ENCODE measurements at places on chromosomes 1 and 21.

DNA sequence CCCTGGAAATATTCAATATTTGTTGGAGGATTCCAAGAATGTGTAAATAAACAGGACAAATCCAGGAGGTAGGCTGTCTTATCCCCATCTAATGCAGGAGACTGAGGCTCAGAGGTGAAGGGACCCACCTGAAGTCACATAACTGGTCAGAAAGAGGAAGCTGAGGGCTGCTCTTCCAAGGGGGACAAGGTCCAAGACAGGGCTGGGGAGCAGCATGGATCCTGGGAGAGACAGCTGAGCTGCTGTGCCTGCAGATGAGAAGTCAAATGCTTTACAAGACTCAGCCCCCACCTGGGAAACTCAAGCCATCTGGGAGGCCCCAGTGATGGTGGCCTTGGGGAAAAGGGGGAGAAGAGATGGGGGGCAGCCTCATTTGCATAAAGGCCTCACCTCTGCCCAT, 224.4 kb downstream of the PTPRU start:
- DNase-seq: no peak

DNA sequence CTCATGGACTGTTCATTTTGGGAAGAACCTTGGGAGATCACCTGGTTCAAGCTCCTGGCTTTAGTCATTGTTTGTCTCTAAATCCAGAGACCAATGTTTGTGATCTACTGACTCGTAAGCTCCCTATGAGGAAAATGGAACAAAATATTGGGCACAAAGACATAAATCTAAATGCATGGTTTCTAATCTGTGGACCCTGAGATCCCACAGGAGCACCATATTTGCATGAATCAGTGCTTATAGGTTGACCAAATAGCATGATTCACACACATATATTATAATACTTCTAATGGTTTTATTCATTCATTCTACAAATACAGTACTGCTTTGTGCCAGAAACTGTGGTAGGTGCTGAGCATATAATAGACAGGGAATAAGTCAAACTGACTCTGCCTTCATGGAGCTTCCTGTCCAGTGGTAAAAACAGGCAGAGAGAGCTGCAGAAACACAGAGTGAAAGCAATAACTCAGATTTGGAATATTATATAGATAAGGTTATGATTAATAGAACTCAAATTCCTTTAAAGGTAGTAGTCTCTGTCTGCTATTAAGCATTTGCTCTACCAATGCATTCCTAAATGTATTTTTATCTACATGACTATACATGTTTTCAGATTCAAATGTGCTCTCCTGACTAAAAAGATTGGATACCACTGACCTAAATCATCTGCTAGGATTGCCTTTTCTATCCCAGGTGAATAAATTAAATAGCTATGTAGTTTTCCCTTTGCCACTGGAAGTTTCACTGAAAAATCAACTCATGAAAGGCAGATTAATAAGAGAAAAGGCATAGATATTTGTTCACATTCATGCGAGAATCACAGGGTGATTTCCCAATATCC, 198.6 kb upstream of the CAMK1G start:
- no peak for DNase-seq

DNA sequence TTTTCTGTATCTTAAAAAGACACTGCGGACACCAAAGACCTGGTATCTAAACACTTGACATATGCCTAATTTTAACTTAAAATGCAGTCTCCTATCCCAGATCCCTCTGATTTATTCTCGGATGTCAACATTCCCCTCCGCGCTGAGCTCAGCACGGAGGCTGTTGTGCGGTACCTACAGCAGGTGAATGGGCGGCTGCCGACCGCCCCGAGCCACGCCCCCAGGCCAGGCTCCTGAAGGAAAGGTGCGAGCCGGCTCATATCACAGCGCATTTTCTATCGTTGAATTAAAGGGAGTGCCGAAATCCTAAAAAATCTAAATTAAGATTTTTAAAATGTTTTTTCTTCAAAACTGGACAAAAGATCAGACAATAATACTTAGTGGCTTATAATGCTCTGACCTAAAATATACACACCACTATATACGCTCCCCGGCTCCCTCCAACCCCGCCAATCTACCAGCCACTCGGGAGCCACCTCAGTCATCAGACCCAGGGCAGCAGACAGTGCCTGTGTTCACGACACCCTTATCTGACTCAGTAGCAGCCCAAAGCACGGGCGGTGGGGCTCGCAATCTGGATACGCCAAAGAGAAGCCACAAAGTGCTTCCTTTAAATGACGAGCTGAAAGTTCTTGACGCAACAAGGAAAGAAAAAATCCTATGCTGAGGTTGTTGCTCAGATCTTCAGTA, 4.1 kb downstream of the WRAP73 start:
- DNase-seq: no peak

- DNase-seq: peak; percentile 89
Measured at GRCh38 chr1:223143537-223144248, 645 bp upstream of the TLR5 start.

GRCh38 chr1:81664341-81664740, 136.4 kb upstream of the ADGRL2 start:
- no peak for DNase-seq

DNA sequence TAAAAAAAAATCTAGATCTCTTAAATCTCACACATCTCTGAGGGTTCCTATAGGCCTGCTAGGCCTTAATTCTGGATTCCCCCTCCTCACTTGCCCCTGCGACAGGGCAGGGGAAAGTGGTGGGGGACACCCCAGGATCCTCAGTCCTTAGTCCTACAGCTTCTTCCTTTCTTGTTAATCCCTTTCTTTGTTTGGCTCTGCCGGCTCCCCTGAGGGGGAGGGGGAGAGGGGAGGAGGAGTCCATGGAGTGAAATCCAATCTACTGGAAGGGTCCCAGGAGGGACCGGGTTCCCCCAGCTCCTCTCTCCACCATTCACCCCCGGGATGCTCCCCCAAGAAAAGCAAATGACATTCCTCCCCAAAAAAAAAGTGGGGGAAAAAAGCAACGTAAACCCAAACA, 8.5 kb downstream of the MEX3A start:
- DNase-seq: no peak

DNA sequence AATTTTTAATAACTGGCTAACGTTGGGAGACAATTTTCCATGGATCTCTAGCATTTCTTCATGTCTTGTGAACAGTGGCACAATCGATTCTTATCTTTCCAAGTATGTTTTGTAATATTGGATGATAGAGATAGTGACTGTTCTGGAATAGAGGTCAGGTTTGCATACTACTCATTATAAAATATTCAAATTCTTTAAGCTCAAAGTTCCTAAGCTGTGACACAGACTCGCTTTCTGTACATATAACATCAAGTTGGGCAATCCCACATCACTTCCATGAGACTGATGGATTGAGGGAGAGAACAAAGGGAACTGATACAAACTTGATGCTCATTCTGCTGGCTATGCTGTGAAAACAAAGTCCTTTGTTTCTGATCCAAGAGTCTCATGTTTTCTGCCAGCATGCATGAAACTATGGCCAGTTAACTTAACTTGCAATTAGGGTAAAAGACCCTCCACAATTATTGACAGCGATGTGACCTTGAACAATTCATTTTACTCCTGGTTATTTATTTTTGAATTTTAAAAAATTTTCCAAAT, 392.4 kb downstream of the TTLL7 start:
- no peak for DNase-seq

- DNase-seq: no peak
Measured at GRCh38 chr1:195618287-195618686, 990.0 kb downstream of the KCNT2 start.

DNA sequence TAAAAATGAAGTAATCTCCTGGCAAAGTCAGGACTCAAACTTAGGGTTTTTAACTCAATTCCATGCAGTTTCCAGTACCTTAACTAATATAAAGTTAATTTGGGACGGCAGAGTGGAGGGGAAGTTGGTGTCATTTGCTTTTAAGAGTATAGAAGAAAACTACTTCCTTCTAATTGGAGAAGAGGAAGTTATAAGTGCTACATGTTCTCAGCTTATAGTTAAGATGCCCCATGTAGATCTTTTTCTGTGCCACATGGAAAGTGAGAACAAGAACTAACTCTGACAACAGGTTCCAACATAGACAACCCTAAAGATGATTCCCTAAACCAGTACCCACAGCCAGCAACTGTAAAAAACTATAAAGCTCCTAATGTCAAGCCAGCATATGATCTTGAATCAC, 11.5 kb downstream of the RRAGC start:
- no peak for DNase-seq

- no peak for DNase-seq
Measured at GRCh38 chr1:179793281-179793680, 50.2 kb downstream of the FAM163A start.

GRCh38 chr21:20647607-20648006, 350.6 kb upstream of the NCAM2 start:
- no peak for DNase-seq

- peak; percentile 40 for DNase-seq
Measured at GRCh38 chr1:46991083-46991923, 32.2 kb upstream of the CYP4X1 start.

- no peak for DNase-seq
Measured at GRCh38 chr1:94095112-94095637, 25.8 kb downstream of the ABCA4 start.

GRCh38 chr1:232430467-232430866, 199.5 kb downstream of the SIPA1L2 start:
- no peak for DNase-seq

DNA sequence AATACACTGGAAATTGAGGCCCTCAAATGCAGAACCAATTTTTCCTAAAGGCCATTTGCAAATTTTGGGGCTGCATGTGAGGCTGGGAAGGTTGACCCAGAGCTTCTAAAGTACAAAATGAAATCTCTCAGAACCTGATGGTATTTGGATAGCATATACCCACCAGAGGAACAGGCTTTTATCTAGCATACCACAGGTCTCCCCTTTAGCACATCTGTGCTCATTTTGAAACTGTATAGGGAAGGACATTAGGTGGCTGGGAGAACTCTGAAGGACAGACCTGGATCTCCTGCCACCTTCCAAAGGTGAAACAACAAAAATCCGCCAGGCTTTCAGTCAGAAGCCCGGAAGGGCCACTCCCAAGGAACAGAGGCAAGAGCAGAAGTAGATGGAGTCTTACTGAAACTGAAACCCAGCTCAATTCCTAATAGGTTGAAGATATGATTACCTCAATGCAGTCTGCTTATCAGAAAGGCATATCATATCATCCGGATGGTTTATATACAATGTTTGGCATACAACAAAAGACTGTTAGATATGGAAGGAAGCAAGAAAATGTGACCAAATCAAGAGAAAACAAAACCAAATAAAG, 11.6 kb downstream of the CD55 start:
- DNase-seq: no peak

- no peak for DNase-seq
Measured at GRCh38 chr1:44442791-44443190, 37.7 kb downstream of the RNF220 start.

DNA sequence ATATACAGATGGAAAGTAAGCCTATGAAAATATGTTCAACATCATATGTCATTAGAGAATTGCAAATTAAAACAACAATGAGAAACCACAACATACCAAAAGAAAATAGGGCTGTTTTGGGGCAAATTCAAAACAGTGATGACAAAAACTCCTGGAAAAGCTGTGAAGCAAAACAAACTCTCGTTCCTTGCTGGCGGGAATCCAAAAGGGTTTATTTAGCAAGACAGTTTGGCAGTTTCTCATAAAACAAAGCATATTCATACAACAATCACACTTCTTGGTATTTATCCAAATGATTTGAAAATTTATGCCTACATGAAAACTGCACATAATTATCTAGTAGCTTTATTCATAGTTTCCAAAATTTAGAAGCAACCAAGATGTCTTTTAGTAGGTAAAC, 44.4 kb downstream of the COL11A1 start:
- DNase-seq: no peak

- DNase-seq: no peak
Measured at GRCh38 chr1:172897738-172898137, 153.0 kb downstream of the TNFSF18 start.

GRCh38 chr1:34279971-34280370, 103.3 kb downstream of the C1orf94 start:
- DNase-seq: no peak

DNA sequence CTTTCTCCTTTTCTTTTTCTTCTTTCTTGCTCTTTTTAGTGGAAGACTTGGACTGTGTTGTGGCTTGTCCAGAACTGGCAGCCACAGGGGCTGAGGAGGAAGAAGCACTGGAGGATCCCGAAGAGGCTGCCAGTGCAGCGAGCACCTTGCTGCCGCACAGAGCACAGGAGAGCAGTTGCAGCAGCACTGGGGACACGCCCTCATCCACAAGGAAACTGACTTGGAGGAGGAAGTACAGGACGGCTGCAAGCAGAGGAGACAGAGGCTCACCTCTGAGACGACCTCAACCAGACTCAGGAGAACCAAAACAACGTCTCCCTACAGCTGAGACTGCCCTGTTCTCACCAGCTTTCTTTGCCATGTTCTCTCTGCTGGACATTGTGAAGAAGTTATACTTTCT, 88.9 kb downstream of the UBR4 start:
- no peak for DNase-seq

GRCh38 chr1:246434335-246434734, 72.7 kb downstream of the SMYD3 start:
- DNase-seq: no peak

- no peak for DNase-seq
Measured at GRCh38 chr1:77659879-77660593, 22.4 kb downstream of the ZZZ3 start.

DNA sequence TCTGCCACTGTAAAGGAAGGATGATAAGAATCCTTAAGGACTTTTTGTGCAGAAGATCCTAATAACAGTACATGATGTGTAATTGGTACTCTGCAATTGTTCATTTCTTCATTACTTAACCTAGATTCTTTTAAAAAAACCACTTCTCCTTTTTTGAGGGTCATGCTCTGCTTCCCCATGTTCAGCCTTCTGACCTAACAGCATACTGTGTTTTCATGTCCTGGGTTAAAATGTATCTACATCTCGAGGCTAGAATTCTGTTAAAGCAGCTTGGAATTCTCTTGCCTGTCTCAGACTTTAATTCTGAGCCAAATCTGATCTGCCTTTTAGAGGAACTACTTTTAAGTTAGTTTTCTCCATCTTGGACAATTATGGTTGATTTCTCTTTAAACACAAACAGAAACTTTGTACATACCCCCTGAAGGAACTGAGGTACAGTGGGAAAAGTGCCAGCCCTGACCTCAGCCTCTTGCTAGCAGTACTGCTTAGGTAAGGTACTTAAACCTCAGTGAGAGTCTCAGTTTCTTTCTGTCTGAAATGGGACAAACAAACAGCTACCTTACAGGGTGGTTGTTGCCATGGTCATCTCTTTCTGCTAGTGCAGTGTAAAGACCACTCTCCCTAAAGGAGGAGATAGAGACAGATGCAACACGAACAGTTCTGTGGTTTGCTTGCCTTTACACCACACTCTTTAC, 103.2 kb upstream of the DYNLT5 start:
- DNase-seq: no peak

GRCh38 chr1:215718575-215719287, 151.6 kb downstream of the KCTD3 start:
- no peak for DNase-seq

- DNase-seq: no peak
Measured at GRCh38 chr21:33139084-33139483, 69.1 kb downstream of the OLIG1 start.

DNA sequence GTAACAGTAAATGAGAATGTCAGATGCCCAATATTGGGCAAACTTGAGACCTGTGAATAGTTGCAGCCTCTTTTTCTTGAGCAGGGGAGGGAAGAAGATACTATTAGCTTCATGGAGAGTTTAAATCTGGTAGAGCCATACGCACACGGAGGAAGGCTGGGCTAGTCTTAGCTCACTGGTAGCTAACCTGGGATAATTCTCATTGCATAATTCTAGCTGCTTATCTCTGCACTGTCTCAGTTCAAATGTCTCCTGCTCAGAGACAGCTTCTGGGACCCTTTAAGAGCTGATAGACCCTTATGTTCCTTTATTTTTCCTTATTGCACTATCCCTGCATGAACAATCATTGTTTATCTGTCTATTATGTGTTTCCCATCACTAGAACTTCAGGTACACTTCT, 8.4 kb downstream of the C1orf87 start:
- no peak for DNase-seq

Data from NCI-H1436 (cell line).